Fibroblast of the conjunctiva (primary cell): ENCODE measurements at places on chromosomes 12 and 14.

DNA sequence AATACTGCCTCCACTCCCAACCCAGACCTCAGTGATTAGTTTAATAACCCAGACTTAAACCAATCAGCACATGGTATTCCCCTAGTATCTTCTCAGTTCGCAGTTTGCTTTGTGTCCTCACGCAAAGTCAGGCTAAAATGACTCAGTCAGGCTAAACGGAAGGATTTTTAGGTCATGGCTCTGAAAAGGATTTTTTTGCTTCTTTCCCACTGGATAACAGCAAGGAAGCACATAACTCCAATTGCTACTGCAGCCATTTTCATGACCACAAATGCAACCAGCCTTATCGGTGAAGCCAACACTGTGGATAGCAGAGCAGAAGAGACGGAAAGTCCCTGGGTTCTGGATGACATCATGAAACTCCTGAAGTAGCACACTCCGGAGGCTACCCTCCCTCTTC is 67.7 kb downstream of the ZC3H14 start:
- no peak for DNase-seq

- no peak for DNase-seq
Measured at GRCh38 chr14:38838049-38838978, 264.7 kb downstream of the SEC23A start.

GRCh38 chr12:62284749-62285148 is 24.5 kb downstream of the USP15 start:
- DNase-seq = no peak

- DNase-seq = no peak
Measured at GRCh38 chr14:77543637-77544334, 45.2 kb upstream of the ISM2 start.

GRCh38 chr14:63045612-63046320 is 508 bp upstream of the KCNH5 start:
- no peak for DNase-seq

GRCh38 chr12:115232455-115233156 is 548.6 kb upstream of the TBX3 start:
- DNase-seq = no peak

DNA sequence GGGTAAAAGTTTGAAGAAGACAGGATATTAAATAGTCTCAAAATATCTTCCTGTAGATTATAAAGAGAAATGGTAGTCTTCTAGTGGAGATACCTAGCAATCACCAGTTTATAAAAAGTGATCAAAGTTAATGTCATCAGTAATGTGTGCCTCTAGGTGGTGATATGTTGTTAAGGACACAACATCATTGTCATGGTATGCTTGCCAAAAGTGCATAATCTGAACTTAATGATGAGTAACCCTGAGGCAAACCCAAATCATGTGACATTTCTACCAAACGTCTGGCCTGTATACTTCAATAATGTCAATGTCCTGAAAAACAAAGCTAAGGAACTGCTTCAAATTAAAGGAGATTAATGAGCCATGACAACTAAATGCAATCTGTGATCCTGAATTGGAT is 214.7 kb downstream of the PHLDA1 start:
- peak; percentile 77 for DNase-seq

- DNase-seq = no peak
Measured at GRCh38 chr14:105412771-105413543, 6.7 kb upstream of the MTA1 start.

DNA sequence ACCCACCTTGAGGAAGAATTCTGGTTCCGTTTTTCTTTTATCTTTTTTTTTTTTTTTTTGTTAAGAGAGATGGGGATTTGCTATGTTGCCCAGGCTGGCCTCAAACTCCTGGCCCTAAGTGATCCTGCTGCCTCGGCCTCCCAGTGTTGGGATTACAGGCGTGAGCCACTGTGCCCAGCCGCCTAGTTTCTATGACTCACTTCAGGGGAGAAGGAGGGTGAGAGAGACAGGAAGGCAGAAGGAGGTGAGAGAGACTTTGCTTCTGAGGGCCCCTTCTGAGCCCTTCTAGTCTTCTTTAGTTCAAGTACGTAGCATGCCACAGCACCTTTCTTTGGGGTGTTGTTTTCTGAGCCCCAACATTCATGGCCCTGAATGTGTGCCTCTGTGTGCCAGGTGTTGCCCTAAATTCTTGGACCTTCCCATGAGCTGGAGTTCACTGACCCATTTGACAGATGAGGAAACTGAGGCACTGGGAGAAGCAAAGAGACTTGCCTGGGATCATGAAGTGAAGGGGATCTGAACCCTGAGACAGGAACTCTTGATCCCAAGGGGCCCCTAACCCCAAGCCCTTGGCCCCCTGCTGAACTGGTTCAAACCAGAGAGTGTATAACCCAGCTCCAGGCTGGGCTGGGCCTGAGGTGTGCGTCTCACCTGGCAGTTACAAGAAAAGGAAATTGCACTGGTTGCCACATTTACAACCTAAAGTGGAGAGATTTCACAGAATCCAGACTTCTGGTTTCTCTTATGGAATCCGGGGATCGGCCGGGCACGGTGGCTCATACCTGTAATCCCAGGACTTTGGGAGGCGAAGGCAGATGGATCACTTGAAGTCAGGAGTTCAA is 20.8 kb downstream of the SH2B3 start:
- DNase-seq = no peak

- DNase-seq = no peak
Measured at GRCh38 chr14:100296106-100296651, 10.1 kb downstream of the SLC25A29 start.

- DNase-seq = no peak
Measured at GRCh38 chr14:106585692-106586091, 1059.3 kb downstream of the TMEM121 start.

GRCh38 chr12:101670007-101670671 is 27.3 kb upstream of the CHPT1 start:
- peak; percentile 16 for DNase-seq

DNA sequence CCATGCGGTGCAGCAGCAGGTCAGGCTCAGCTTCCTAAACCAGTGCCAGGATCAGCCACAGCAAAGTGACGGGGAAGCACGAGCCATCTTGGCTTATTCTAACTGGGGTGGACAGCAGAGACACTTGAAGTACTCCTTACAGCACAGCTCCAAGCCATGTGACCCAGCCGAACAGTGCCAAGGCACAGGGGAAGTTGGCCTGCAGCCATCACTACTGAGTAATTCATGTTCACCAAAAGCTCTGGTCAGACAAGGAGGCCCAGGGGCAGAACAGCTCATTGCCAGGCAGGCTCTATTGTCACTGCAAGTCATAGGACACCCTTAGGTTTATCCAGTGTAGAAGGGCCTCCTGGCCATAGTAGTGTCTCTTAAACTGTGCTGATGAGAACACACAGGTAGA is 23.4 kb upstream of the SLC35F4 start:
- DNase-seq = peak; percentile 14

GRCh38 chr12:47602325-47602724 is 103.5 kb downstream of the RPAP3 start:
- no peak for DNase-seq

DNA sequence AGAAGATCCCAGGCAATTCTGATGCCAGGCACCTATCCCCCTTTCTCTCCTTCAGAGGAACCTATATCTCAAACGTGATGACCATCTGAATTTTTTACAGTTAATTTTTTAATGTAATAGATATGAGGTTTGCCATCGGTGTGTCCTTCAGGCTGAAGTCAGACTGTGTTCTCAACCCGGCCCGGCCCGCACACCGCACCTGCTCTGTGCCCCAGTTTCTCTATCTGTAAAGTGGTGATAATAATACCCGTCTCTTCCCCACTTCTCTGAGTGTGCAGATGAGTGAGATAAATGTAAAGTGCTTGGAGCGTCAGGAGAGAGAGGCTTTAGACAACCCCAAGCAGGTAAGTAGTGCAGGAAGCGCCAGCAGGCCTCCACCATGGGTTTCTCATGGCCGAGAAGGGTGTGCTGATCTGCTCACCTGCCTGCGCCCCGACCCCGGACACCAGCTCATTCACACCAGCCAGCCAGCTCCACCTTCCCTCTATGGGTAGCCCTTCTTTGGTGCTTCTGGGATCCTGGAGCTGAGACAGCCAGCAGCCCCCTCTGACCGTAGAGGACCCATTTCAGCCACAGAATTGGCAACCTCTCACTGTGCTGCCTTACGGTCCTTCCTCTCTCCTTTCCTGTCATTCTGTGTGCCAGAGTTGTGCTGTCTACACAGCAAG is 80.0 kb downstream of the ZFP36L1 start:
- DNase-seq = no peak

DNA sequence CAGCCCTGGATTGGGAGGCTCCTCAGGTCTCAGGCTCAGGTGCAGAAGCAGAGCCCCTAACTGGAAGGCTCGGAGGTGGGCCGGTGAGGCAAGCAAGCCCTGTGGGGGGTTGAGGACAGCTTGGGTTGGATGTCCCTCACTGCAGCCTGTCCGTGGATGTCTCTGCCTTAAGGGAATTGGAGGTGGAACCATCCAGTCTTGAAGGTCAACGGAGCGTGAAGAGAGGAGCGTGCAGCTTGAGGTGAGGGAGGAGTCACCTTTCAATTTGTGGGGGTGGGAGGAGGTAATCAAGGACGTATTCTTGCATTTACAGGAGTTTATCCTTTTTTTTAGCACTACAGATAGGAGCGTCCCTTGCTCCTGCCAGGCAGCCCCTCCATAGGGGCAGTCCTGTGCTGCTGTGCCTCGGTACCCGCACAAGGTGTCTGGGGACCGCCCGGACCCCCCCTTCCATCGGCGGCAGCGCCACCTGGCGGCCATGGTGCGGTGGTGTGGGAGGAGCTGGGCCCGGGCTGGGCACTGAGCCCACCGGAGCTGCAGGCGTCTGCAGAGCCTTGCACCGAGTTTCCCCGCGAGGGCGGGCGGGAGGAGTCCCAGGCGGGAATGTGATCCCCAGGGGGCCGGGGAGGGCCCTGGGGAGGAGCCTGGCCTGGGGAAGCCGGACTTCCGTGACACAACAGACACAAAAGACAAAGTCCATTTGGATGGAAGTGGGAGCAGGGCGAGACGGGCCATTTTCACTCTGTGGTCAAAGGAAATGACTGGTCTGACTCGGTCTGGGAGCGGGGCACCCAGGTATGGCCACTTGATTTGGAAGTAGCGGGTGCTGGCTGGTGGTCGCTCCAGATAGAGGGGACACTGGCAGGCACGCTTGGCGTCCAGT is 864 bp downstream of the DNAJC22 start:
- no peak for DNase-seq

- DNase-seq = no peak
Measured at GRCh38 chr14:20489093-20489994, 16.0 kb upstream of the RNASE10 start.

DNA sequence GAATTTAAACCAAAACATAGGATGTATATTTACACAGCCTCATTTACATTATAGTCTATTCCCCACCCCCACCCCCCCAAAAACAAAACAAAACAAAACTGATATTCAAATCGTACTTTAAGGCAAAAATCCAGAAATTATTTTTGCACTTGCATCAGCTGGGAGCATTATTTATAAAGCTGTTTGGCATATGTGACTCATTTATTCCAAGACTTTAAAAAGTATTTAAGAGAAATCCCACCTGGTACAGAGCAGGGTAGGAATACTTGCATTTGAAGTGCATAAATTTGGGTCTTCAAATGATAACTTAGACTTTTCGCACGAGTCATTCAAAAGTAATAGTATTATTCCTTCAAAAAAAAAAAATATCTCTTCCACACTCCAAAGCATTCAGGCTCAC is 1.1 kb downstream of the KLHL28 start:
- DNase-seq = no peak

DNA sequence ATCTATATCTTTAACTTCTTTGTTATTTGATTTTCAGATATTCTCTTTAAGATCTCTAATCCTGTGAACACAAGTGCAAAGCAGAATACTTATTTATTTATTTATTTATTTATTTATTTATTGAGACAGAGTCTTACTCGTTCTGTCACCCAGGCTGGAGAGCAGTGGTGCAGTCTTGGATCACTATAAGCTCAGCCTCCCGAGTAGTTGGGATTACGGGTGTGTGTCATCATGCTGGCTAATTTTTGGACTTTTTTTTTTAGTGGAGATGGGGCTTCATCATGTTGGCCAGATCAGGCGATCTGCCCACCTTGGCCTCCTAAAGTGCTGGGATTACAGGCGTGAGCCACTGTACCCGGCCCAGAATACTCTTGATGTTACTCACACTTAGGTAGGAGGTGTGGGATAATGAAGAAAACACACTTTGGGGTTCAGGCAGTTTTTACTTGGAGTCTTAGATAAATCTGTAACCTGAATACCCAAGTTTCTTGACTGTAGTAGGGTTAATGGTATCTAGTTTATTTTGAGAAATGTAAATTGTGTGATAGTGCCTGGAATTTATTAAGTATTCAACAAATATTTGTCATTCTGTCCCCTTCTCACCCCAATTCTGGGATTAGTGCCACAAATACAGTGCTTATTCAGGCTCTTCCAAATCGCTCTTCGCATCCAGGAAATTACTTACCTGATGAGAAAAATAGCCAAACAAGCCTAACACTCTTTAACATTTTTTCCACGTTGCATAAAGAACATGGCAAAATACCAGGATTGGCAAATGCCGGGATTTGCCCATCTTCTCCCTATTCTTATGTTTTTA is 33.0 kb downstream of the METAP2 start:
- DNase-seq = peak; percentile 36

DNA sequence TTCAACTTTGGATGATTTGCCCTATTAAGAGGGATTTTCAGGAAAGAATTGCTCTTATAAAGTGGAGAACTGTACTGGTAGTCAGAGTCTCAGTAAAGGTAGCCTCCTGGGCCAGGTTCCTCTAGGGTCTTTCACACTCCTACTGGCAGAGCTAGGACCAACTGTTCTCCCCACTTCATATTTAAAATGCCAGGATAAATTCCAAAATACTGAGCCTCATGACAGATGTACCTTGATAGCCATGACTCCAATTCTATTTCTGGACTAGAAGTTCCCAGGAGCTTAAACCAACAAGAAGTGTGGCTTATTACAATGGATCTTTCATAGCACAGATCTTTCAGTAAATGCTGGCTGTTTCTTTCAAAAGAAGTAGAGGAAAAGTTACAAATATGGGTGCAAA is 126.5 kb downstream of the C12orf75 start:
- no peak for DNase-seq

- DNase-seq = no peak
Measured at GRCh38 chr12:15528666-15529065, 206.4 kb downstream of the PTPRO start.

- DNase-seq = no peak
Measured at GRCh38 chr14:37588956-37589714, 5.9 kb downstream of the FOXA1 start.

- no peak for DNase-seq
Measured at GRCh38 chr14:87230726-87231125, 762.3 kb downstream of the GALC start.
